Activated CD4-positive, CD25-positive, alpha-beta regulatory T cell treated with anti-CD3 and anti-CD28 coated beads, Interleukin-2, amount 50 U/mL, for 24 hours (primary cell): ENCODE measurements at places on chromosomes 3 and 15.
A peak's percentile ranks its signal among the peaks of the same experiment; 100 is the strongest.

DNA sequence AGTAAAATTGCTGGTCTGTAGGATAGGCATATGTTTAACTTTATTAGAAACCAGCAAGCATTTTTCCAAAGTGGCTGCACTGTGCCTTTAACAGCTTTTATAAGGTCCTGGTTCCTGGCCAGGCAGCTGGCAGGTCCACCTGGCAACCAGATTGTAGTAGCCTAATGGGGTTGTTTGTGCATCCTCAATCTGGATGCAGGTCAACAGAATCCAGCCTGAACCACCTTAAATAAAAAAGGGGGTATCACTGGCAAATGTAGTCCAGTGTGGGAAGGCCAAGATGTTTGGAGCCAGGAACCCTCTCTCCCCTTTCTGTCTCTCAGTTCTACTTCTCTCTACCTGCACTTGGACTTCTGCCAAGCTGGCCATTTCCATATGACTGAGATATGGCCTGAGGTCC, 200.3 kb downstream of the ZNF621 start:
- ATAC-seq: no peak

- ATAC-seq: no peak
These were observed 25.3 kb downstream of the PTPN23 start for GRCh38 chr3:47405820-47406761.

GRCh38 chr3:27353221-27353620, 16.0 kb downstream of the NEK10 start:
- ATAC-seq: no peak

DNA sequence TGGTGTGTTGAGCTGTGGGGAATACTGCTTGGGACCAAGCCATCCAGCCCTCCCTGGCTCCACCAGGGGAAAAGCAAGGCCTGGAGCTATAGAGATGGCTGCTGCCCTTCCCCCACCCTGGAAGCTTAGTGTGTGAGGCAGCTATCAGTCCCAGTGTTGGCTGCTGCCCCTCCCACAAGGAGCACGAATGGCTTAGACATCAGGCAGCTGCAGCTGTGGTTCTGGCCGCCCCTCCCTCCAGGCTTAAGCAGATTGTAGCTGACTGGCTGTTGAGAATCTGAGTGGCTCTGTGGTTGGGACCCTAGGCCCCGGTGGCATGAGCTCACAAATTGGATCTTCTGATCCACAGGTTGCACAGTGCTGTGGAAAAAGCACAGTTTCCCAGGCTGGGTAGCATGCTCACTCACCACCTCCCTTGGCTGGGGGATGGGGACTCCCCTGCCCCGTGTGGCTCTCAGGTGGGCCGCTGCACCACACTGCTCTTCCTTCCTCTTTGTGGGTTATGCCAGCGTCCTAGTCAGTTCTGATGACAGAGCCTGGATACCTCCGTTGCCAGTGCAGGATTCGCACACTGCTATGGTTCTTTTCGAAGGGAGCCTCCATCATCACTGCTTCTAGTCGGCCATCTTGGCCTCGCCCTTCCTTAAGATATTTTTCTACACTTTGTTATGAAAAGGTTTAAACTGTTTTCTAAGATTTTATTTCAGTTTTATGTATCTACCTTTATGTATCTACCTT, 21.2 kb upstream of the SUCNR1 start:
- ATAC-seq: no peak

DNA sequence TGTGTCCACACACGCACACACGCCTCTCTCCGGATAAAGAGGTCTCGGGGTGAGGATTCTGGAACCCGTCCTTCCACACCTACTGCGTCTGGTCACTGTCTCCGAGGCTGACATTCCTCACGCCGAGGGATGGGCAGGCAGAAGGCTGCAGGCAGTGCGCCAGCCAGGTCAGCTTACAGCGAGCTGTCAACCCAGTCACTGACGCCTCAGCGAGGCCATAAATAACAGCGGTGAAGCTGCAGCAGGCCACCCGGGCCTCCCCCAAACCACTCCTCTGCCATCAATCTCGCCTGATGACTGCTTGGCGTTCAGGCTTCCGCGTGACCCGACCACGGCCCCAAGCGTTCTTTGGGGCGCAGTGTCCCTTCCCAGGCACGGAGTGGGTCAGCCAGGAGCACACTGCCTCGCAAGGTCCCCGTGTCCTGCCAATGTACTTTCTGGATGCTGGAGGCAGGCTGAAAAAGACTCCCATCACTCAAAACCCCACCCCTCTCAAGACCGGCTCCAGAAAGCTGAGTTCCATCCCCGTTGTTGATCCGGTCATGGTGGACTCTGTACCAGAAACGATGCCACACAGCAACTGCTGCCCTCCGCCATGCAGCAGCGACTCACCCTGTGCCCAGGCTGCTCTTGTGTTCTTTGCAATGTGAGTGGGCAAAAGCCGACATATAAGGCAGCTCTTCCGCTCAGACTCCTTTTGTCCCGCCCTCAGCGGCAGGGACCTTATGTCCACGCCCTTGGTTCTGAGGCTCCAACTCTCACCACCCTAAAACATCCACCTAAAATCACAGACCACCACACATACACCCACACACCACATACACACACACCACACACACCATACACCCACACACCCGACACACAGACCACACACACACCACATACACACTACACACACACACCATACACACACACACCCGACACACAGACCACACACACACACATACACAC, 27.1 kb downstream of the CPN2 start:
- ATAC-seq: peak; percentile 66

DNA sequence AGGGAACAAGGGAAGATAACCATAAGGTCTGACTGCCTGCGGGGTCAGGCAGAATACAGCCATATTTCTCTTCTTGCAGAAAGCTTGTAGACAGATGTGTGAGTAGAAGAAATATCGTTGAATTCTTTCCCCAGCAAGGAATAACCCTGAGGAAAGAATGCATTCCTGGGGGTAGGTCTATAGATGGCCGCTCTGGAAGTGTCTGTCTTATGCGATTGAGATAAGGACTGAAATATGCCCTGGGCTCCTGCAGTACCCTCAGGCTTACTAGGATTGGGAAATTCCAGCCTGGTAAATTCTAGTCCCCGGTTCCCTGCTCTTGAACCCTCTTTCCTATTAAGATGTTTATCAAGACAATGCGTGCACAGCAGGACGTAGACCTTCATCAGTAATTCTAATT, 15.8 kb upstream of the SST start:
- no peak for ATAC-seq

GRCh38 chr3:33388374-33389100, 51.7 kb downstream of the UBP1 start:
- no peak for ATAC-seq

DNA sequence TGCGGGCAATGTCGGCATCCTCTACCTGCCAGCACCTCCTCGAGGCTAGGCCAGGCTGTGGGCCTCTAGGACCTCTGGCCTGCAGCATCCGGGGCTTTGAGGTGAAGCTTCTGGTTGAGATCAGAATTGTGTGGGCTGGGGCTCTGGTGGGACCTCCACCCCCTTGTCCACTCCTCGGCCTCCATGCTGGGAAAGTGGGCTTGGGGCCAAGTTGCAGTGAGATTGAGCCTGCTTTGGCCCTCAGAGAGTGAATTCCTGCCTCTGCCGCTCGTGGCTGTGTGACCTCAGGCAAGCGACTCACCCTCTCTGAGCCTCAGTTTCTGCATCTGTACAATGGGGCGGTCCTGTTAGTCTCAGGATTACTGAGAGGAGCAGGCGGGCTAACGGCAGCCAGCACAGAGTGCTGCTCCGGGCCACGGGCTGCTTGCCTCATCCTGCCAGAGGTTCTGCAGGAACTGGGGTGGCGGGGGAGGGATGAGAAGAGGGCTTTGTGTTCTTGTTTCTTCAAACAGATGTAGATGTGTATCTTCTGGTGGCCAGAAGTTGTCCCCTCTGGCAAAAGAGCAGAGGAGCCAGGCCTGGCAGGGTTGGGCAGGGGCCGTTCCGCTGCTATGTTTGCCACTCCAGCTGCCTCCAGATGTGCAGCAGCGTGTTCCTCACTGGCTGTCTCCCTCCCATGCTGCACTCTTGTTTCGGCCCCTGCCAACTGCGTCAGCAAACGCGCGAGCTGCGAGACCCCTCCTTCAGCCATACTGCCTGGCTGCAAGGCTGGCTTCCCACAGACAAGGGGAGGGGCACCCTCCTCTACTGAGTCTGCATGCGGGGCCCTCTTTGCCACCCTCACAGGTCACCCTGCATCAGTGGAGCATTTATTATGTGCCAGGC, 33.7 kb downstream of the FBLN2 start:
- no peak for ATAC-seq

- ATAC-seq: no peak
These were observed 16.5 kb upstream of the IGDCC3 start for GRCh38 chr15:65394280-65394789.

GRCh38 chr3:102673271-102674115, 238.7 kb downstream of the ZPLD1 start:
- ATAC-seq: peak; percentile 58

DNA sequence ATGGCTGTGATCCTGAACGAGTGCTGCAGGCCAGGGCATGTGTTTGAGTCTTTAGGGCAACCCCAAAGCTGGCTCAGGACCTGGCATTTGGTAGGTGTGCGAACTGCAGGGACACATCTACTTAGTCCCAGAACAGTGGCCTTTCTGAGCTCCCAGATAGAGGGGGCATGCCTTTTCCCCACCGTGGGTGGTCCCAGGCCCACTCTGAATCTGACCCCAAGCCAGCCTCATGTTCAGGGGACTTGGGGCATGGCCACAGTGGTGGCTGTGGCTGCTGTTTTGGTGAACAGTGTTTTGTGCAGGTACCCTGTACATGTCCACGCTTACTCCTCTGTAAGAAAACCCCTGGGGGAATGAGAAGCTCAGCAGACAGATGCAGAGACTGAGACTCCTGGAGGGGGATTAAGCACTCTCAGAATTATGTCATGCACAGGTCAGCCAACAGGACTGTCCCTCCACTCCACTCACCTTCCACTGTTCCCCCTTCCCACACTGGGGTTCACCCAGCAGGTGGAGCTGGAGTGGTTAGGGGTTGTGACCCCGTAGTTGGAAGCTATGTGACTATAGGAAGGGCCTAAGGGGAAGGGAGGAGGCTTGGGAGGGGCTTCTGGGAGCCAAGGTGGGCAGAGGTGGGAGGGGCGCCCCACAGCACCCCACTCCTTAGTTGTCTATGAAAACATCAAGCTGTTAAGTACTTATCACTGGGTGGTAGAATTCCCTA, 16.4 kb downstream of the ESYT3 start:
- no peak for ATAC-seq

DNA sequence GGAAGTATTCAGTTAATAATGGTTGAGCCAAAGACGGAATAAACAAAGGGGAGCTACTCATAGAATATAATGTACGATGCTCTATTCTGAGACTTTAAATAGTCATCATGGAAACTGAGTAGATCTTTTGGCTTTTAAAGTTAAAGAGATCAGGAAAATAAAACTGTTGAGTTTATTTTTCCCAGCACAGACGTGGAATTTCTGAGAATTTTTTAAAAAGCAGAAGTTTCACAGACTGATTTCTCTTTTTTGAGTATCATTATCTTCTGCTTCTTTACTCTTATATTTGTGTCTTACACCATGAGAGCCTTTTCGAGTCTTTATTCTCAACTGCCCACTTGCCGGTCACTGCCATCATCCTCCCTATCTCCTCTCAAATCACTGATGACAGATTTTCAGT, 13.2 kb downstream of the P2RY14 start:
- ATAC-seq: no peak

- no peak for ATAC-seq
These were observed 87.0 kb upstream of the ALDH1L1 start for GRCh38 chr3:126267169-126267975.

GRCh38 chr3:183279371-183279770, 26.3 kb downstream of the B3GNT5 start:
- no peak for ATAC-seq

DNA sequence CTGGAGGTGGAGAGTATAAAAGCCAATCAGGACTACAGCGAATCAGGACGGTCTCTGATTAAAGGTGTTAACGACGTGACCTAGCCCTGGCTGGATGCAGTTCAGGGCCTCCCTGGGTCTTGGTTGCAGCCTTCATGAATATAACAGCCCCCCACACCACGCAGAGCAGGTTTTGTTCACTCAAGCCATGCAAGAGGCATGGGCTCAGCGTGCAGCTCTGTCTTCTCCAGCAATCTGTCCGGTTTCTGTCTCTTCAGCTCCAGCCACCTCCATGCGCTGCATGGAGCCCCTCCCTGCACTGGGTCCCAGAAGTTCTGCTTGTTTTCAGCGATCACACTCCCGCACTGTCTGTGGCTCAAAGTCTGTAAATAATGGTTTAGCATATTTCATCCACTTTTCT, 57.1 kb upstream of the CHRNA7 start:
- no peak for ATAC-seq

- ATAC-seq: no peak
These were observed 14.0 kb downstream of the SMAD6 start for GRCh38 chr15:66715720-66716655.

DNA sequence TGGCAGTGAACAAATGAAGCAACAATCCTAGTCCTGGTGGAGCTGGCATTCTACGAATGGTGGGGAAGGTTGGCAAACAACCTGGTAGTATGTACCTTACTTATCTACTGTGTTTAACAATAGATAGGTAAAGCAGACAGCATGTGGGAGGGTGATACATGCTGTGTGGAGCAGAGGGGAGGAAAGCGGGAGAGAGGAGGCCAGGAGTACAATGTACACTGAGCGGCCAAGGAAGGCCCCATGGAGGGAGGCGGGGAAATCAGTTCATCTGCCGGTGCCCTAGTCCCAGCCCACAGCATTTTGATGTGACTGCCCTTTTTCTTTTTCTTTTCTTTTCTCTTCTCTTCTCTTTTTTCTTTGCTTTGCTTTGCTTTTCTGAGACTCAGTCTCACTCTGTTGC, 5.3 kb upstream of the RHCG start:
- no peak for ATAC-seq

DNA sequence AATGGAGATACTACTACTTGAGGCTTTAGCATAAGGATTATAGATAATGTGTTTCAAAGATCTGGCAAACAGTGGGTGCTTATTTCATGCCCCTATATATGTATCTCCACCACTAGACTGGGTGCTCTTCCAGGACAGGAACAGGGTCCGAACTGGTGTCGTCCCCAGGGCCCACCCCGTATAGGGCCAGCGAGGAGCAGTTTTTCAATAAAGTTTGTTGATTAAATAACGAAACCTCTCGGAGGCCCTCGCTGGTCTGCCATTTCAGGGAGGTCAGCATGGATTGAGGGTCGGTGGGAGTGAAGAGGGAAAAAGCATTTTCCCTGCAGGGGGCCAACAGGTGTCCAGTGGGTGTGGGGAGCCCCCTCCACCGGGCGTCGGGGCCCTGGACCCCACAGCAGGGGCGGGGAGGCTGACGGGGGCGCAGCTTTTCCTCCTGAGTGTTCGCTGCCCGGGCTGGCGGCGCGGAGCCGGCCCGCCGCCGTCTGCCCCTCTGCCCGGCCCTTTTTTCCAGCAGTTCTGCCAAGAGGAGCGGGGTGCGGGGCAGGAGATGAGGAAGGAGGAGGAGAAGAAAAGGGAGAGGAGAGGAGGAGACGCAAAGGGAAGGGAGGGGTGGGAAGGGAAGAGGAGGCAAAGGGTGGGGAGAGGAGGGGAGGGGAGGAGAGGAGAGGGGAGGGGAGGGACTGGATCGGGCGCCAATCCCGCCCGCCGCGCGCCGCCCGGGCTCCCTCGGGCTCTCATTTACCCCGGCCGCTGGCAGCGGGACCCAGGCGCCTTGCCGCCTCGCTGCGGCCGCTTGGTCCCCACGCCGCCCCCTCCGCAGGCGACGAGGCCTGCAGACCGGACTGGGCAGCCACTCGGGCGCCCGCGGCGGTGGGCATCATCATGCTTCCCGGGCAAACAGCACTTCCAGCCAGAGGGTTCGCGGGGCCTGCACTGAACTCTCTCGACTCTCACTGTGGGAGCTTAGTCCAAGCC, 66.3 kb downstream of the ISG20 start:
- no peak for ATAC-seq
